ENCODE measurements at places on chromosomes 1 and 21.
A peak's percentile ranks its signal among the peaks of the same experiment; 100 is the strongest.

GRCh38 chr1:108653431-108654105 lies 7.3 kb downstream of the HENMT1 start:
- DNase-seq: no peak

- no peak for DNase-seq
Observed at GRCh38 chr1:82517586-82517985, 716.9 kb downstream of the ADGRL2 start.

GRCh38 chr1:58441699-58442098 lies 104.8 kb downstream of the OMA1 start:
- no peak for DNase-seq

DNA sequence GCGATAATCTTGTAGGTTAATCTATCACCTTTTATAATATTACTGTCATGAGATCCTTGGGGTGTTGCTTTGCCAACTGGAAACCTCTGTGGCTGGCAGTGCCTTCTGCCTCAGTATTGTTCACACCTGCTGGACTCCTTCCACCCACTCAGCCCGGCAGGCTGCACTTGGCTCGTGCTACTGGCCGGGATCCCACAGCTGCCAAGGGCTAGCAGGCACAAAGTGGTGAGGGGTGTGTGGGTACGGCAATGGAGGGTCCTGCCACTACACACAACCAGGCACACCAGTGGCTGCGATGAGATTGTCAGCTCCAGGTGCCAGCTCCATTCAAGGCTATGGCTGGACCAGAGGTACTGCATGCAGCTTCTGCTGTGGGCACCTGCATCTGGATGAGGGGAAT lies 191.2 kb upstream of the LYPLAL1 start:
- no peak for DNase-seq

DNA sequence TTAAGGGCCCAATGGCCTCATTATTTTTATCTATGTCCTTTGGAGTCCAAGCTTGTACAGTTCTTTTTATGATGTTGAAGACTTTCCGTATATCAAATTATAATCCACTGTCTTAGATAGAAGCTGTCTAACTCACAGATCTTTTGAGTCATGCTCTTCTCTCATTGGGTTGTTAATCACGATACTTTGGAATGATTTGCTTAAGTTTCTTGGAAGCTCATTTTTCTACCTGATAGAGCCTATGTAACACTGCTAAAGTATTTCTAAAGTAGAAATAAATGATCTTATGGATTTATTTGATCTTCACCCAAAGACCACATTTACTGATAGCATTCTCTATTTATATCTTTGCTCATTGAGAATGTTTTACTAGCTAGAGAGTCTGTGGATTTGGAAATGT lies 1554.1 kb downstream of the PLA2G4A start:
- no peak for DNase-seq

- no peak for DNase-seq
Observed at GRCh38 chr21:19123053-19123452, 719.5 kb upstream of the TMPRSS15 start.

GRCh38 chr1:243718022-243718421 lies 132.0 kb downstream of the AKT3 start:
- no peak for DNase-seq

- no peak for DNase-seq
Observed at GRCh38 chr1:38250356-38250755, 203.8 kb upstream of the POU3F1 start.

DNA sequence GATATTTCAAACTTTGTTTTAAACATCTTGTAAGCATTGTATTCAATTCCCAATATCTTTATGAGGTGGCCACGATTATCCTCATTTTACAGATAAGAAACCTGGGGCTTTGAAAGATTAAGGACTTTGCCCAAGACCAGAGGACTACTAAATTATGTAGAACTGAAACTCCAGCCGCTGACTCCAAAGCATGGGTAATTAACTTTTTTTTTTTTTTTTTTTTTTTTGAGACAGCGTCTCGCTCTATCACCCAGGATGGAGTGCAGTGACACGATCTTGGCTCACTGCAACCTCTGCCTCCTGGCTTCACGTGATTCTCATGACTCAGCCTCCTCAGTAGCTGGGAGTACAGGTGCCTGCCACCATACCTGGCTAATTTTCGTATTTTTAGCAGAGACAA lies 68.7 kb downstream of the ALG14 start:
- DNase-seq: no peak

GRCh38 chr1:21321963-21322680 lies 31.9 kb upstream of the ECE1 start:
- DNase-seq: no peak

DNA sequence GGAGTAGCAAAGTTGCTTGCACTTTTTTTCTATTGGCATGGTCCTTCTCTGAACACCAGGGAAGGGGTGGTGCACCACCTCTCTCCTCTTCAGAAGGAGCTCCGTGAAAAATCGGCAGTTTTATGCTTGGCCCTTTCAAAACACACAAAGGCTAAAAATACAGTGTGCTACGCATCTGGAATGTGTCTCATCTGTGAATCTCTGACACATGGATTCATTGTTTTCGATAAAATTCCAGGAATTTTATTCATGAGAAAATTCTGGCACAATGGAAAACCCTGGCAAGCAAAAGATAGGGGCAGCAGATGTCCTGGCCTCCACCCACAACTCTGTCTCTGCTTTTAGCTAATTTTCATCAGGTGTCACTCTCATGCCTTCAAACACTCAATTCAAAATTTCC lies 42.9 kb downstream of the ERG start:
- DNase-seq: no peak

- no peak for DNase-seq
Observed at GRCh38 chr1:12327566-12327965, 97.7 kb downstream of the VPS13D start.

GRCh38 chr1:15531682-15532081 lies 5.0 kb downstream of the DNAJC16 start:
- DNase-seq: no peak

GRCh38 chr1:93346421-93346993 lies 800 bp downstream of the DR1 start:
- DNase-seq: peak; percentile 19

DNA sequence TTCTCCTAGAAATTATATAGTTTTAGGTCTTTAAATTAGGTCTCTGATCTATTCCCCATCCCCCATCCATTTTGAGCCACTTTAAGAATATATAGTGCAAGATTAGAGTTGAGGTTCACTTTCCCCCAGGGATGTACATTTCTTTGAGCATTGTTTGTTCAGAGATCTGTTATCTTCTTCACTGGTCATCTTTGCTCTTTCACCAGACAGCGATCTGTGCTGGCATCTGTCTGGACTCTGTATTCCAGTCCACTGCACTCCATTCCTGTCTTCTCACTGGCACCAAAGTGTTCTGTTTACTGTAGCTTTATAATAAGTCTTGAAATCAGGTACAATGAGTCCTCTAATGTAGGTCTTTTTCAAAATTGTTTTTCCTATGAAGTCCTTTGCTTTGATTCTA lies 112.5 kb downstream of the PCBP3 start:
- no peak for DNase-seq

- no peak for DNase-seq
Observed at GRCh38 chr1:232675260-232675659, 45.3 kb upstream of the SIPA1L2 start.

DNA sequence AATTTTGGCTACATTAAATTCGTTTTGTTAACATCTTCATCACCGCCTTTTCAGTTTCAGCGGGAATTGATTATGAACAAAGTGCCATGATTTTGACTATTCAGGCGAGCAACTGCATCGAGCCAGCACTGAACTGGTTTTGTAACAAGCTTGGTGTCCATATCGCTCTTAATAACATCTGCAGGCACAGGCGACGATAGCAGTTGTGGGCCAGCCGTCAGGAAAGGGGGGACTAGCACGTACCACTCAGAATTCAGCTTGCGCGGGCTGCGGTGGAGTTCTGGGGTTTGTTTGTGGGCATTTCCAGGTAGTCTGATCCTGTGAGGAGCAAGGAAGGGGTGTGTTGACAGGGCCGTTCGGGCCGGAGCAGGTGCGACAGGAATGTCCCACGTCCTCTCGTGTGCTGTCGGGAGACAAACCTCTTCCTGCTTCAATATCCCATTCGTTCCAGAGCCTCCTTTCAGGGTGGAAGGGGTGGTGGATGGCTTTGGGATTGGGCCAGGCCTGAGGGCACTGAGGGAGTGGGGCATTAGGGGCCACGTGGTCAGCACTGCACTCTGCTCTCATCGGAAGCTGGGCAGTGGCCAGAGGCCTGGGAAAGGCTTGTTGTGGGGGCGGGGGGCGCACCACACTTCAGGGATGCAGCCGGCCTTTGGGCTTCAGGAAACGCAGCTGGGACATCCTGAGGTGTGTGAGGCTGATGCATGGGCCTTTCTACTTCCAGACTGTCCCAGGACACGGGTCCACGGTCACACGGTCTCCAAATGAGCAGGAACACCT lies 39.1 kb downstream of the SKI start:
- no peak for DNase-seq

DNA sequence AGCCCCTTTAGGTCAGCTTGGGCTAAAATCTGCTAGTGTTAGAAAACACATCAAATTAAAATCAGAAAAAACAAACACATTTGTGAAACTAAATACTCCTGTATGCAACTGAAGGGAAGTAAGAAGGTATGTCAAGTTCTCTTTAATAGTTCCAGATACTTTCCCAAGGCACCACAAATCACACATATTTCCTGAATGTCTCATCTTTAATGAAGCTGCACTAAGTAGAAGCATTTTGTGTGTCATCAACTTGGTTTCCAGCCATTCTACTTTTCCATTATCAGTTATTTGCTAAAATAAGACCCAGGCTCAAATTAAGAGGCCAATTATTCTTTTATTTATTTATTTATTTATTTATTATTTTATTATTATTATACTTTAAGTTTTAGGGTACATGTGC lies 34.7 kb downstream of the CRB1 start:
- DNase-seq: no peak

- DNase-seq: no peak
Observed at GRCh38 chr1:182426442-182427430, 23.2 kb upstream of the RGSL1 start.

DNA sequence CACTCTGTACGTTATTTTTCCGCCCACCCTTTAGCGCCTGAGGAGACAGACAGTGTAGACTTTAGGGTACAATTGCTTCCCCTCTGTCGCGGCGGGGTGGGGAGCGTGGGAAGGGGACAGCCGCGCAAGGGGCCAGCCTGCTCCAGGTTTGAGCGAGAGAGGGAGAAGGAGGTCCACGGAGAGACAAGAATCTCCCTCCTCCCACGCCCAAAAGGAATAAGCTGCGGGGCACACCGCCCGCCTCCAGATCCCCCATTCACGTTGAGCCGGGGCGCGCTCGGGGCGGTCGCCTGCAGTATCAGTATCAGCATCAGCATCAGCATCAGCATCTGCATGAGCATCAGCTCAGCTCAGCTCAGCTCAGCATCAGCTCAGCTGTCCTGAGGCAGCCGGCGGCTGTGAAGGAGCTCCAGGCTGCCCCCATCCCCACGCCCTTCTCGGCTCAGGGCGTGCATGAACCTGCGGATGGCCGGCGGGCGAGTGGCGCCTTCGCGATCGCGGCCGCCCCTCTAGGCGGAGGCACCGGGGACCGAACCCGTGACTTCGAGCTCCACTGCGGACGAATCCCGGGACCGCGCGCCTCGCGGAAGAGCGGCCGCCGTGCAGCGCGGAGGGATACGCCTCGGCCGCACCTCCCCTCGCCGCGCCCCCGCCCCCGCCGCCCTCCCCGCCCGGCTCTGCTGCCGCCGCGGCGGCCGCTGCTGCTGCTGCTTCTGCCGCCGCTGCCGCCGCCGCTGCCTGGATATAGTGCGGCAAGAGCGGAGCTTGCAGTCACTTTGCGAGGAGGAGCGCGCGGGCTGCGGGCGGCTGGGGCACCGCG lies at the start of gene NCAM2:
Gene NCAM2, plus strand, starts transcription at position 774 of the 820 bp plus-strand sequence.
- DNase-seq: peak; percentile 89

DNA sequence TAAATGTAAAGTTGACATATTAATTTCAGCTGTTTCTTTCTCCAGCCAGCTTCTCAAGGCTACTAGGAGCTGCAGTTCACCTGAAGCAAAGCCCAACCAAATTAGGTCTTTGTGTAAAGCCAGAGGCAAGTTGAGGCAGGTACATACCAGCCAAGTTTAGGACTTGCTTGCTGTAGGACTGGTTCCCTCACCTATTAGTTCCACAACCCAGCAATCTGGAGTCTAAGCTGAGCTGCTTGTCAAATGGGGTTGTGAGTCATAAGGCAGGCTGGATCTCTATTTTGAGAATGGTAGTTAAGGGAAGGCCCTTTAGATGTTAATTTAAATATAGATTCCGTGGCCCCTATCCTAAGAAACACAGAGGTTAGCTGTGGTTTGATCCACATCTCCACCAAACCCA lies 7.6 kb upstream of the FLG2 start:
- no peak for DNase-seq

GRCh38 chr1:28143496-28144202 lies 32.8 kb downstream of the PTAFR start:
- no peak for DNase-seq

DNA sequence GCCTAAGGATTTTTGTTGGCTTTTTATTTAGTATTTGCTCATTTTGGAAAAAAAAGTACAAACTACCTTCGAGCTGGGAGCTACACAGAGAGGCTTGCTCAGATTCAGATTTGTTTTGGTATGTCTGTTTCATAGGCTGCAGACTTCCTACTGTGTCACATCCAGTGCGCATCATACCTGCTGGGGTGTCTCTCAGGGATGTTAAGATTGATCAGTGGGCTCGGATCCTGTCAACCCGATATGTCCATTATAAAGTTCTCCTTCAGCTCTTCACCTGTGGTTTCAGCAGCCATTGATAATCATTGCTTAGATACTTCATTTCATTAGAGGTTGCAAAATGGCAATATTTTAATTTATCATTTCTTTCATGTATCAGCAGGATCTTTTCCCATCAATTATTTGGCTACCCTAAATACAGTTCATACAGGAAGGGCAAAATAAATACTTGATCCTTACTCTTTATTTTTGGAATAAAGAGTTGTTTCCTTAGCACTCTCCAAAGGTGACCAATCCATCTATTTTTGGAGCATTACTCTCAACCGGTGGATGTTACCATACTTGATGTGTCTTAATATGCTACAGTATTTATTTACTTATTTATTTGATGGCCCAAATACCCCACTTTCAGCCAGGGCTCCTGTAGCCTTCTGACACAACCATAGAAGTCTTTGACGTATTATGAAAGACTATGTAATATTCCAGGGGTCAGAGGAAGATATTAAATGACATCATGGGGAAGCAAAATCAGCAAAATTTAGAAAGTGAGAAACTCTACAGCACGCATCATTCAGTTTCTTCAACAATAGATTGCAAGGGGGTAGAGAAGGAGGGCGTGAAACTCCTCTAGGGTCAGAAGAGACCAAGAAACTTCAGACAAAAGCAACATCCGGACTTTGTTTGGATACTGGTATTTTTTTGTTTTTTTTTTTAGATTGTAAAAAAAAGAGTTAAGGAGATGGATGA lies 55.3 kb upstream of the HNRNPU start:
- DNase-seq: no peak

GRCh38 chr1:208177656-208178055 lies 66.5 kb downstream of the PLXNA2 start:
- DNase-seq: no peak

- no peak for DNase-seq
Observed at GRCh38 chr1:184940226-184940625, 34.1 kb downstream of the NIBAN1 start.
